HFFc6 (cell line): ENCODE measurements at places on chromosomes 2 and 18.

DNA sequence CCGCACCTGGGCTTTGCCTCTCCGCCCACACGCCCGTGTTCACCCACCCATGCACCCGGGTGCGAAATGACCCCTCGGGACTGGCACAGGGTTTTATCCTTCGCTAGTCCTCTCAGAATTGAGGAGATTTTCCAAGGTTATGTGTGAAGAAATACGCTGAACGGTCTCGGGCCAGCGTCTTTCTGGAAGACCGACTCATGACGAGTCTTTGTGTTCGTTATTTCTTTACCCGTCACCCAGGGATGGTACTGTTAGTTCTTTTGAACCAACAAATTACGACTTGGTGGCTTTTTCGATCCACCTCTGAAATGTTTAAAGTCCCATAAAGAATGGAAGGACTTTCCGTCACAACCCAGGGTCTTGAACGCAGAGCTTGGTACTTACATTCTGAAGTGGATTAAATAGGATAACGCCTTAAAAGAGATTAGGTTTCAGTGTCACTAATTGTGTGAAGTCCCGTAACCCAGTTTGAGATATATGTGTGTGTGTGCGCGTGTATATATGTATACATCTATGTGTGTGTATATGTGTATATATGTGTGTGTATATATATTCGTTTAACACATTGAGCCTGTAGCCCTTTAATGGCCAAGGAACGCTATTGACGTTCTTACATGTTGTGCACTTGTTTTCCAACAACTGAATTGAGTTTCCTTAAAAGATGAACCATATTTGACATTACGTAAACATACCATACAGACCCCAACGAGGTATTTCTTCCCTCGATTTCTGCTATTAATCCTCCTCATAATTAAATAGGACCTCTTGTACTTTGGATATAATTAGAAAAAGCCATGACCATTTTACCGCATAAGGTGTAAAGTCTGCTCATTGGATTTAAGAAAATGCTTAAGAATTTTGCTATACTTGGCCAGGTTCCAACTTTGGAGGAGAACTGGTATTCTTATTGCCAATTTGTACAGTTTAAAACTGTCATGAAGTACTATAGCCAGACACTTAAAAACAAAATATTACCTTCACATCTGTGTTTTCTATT, 889 bp downstream of the ZC3H15 start:
- DNase-seq, result no peak

DNA sequence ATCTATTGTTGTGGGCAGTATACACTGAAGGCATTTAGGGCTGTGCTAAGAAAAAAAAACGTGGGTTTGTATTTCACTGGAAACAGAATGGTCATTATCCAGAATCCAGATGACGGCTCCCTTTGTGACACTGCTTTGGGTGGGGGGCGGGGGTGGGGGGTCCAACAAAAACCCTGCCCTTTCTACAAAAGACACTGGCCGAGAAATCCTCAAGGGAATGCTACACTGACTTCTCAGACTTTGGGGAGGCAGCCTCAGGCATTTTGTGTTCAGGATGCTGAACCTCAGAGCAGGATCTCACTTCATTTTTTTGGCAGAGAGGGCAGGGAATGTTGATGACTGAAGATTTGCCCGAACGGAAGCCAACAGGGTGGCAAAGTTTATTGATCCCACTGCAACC, 417.1 kb downstream of the HRH4 start:
- no peak for DNase-seq

GRCh38 chr2:188599140-188599539, 307.5 kb downstream of the GULP1 start:
- no peak for DNase-seq

- DNase-seq, result peak; percentile 83
These were observed 111.4 kb downstream of the FEZ2 start for GRCh38 chr2:36486521-36487044.

- DNase-seq, result no peak
These were observed 214.3 kb downstream of the MGAT5 start for GRCh38 chr2:134468164-134468563.

DNA sequence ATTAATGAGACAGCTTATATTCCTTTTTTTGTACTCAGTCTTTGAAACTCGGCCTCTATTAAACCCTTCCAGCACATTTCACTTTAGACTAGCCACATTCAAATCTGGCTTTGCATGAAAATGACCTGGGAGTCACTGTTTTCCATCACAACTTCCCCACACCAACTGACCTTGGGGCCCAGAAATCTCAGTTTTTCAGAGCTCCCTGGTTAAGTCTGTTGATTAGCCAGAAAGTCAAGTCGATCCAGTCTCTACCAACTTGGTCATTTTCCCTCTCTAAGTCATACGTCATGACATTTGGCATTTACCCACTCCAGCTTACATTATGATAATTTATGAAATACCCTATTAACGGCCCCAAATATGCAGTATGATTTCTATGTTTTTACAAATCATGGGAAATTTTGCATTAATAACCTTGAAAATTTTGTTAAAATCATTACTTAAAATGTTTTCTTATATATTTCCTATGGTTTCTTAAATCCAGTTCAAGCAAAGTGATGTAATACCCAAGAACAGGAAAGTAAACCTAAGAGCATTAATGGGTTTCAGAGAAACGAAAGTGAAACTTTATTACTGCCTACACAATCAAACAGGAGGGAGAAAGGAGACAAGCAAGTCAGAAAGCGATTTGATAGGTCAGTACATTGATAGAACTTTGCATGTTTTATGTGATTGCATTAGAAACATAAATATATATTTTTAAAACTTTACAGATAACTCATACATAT, 77.1 kb downstream of the SPATS2L start:
- DNase-seq, result no peak

GRCh38 chr2:164734196-164734595, 107.4 kb downstream of the COBLL1 start:
- no peak for DNase-seq

GRCh38 chr2:218452079-218452478, 33.2 kb downstream of the VIL1 start:
- no peak for DNase-seq

- peak; percentile 28 for DNase-seq
These were observed 82.1 kb downstream of the ZBTB7C start for GRCh38 chr18:48326901-48327675.

GRCh38 chr2:54347622-54348021, 91.6 kb upstream of the TSPYL6 start:
- DNase-seq, result no peak

GRCh38 chr2:215749092-215749957, 264.0 kb downstream of the MREG start:
- DNase-seq, result peak; percentile 75

DNA sequence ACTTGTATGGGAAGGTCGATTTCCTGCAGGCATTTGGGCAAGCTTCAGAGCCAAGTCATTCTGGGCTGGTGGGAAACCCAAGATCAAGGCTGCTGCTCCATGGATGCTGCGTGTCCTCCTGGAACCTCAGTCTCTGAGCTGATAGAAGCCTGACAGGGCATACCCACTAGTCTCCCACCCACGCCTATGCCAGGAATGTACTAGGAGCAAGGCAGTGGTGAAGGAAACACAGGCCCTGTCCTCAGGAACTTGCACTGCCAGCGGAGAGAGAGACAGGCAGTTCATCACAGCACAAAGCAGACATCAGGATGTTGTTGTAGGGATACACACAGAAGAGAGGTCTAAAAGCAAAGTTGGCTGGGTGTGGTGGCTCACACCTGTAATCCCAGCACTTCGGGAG, 84.2 kb downstream of the PLB1 start:
- no peak for DNase-seq

- DNase-seq, result no peak
These were observed 162.6 kb downstream of the PDE11A start for GRCh38 chr2:177909962-177910361.

DNA sequence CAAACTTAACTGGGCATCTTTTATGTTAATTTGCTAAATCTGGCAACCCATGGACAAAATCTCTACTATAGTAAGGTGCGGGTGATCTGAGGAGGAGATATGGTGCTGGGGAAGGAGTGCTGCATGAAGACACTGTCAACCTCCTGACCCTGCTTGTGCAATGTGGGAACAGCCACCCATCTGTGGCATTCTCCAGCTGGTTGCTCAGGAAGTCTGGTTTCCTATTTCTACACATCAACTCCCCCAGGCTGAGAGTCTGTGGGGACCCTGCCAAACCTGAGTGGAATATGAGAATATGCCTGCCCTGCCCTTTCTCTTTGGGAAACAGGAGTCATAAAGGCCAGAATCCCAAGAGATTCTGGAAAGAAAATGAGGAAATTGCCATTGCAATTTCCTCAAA, 60.1 kb upstream of the PAX3 start:
- no peak for DNase-seq

- DNase-seq, result no peak
These were observed 308.1 kb downstream of the TMX3 start for GRCh38 chr18:68406761-68407160.

DNA sequence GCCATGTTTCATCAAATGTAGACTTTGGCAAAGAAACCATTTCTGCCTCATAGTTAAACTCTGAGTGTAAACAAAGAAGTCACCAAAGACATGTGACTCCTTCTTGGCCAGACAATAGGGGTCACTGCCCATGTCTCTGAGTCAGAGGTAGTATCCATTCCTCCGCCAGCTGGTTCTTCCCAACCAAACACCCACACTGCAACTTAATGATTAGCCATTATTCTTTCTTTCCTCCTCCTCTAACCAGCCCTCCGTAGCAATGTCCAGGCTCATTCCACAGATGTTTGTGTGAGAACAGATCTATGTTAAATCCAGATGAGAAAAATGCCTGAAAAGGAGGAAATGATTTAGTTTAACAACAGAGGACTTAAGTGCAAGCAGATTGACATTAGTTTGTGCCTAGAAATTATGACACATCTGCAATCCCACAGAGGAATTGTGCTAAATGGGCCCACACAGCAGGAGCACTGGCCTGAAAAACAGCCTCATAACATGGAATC, 127.9 kb upstream of the SH3BP4 start:
- DNase-seq, result peak; percentile 92

- DNase-seq, result no peak
These were observed 78.6 kb downstream of the CALCRL start for GRCh38 chr2:187369471-187369870.

DNA sequence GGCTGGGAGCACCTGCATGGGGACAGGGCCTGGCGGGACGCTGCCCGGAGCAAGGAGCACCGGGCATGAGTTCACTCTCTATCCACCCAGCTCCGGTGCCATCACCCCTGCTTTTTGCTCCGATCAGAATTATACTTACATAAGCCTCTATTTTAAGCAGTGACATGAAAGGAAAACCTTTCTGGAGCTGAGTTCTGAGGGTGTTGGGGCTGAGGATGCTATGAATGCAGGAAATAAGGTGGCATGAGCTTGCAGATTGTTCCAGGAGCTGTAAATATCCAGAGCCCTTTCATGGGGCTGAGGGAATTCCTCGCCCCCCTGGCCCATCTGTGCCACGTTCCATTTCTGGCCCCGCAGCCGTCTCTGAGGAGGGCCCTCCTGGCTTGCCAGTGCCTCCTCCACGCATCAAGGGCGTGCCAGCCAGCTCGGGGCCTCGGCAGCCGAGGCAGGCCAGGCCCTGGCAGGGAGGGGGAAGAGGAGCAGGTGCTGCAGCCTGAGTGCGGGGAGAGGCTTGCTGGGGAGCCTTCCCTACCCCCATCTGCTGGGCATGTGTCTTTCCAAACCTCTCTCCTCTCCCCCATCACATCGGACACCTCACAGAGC, 91.7 kb upstream of the MCFD2 start:
- no peak for DNase-seq

- DNase-seq, result peak; percentile 61
These were observed 14.6 kb downstream of the RAB3GAP1 start for GRCh38 chr2:135066710-135067109.

GRCh38 chr18:22711192-22711685, 221.9 kb upstream of the RBBP8 start:
- no peak for DNase-seq

GRCh38 chr2:120617055-120617454, 118.6 kb upstream of the GLI2 start:
- no peak for DNase-seq

DNA sequence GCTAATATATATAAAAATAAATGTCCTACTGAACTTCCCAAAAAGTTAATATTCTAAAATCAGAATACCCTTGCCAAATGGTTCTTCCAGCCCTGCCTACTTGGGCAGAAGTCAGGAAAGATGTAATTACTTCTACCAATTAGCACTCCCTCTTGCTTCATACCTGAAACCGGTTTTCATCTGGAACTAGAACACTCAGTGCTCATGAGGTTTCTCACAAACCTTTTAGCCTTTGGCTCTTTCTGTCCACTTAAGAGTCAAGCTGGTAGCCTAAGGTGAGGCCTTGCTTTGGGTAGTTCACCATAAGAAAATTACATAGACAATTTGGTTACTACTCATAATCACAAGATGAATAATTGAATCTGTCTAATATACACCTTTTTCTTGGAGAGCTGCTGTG, 4.1 kb downstream of the DSG3 start:
- no peak for DNase-seq

GRCh38 chr2:31243053-31243452, 9.1 kb downstream of the EHD3 start:
- no peak for DNase-seq

- peak; percentile 60 for DNase-seq
These were observed 510.3 kb downstream of the PLCL1 start for GRCh38 chr2:198314559-198315153.

- DNase-seq, result no peak
These were observed 332.0 kb downstream of the PIK3C3 start for GRCh38 chr18:42287047-42287446.

GRCh38 chr2:219218217-219218731, 484 bp downstream of the ABCB6 start:
- peak; percentile 85 for DNase-seq

DNA sequence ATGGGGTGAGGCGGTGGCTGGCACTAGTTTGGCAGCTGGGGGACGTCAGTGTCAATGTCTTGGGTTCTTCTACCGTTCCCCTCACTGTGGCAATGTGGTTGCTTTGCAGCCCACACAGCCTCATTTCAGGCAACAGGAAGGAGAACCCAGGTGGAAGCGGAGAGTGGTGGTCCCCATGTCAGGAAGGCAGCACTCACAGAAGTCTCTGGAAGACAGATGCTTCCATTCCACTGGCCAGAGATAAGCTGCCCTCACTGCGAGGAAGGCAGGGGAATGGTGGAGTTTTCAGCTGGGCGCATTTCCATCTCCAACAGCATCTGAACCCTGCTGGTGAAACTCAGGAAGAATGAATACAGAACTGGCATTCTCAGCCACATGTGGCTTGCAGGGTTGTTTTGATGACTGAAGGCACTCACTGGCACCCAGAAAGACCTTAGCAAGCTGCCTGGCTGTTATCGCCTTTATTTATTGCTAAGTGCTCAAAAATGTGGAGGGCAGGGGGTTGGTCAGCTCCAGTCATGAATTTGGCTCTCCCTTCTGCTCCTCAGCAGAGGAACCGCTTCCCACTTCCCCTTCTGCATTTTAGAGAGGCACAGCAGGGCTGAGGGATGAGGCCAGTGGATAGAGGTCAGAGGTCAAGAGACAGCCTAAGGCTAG, 19.4 kb downstream of the KCNIP3 start:
- DNase-seq, result peak; percentile 71

DNA sequence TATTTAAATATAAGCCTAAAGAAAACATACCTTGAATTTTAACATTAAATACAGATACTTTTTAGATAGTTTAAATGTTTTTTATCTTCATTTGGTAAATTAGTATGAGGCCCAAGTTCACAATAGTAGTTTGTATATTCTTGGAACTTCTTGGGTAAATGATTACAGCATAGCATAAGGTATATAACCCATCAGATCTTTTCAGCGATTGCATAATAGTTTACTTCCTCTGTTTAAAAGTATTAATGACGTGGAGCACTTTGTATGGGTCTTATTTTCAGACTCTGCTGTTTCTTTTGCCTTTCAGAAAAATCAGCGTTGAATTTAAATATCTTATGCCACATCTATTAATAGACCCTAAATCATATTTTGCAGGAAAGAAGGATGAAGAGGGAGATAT, 60.2 kb downstream of the CHRNA1 start:
- no peak for DNase-seq

GRCh38 chr2:207768168-207768865, 1.4 kb downstream of the FZD5 start:
- no peak for DNase-seq
